Stimulated activated CD4-positive, alpha-beta T cell treated with anti-CD3 and anti-CD28 coated beads, Interleukin-15, amount 100 ng/mL, for 1 hour (primary cell): ENCODE measurements at places on chromosomes 12 and 14.

- no peak for DNase-seq
Observed at GRCh38 chr12:102051431-102051965, 10.3 kb downstream of the WASHC3 start.

DNA sequence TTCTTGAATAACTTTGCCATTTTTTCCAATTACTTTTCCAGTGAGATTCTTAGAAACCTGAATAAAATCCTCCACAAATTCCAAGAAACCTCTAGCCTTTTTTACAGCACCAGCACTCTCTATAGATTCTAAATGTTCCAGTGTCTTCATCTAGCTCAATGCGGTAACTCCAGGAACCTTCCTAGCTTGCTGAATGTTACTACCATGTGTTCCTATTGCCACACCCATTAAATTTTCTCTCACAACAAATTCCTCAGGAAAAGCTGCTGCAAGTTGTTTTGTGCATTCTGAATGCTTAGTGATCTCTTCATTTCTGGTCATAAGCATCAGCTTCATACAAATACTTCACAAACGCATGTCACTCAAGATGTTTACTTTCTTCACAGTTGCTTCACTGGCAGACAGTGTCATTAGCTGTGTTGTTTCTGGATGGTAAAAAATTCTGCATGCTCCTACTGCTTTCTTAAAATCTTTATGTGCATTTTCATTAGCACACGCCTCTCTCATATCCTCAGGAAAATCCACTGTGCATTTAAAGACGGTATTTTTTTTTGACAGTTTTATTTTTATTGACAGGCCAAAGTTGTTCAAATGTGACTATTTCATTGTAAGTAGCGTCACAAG is 106.7 kb downstream of the PPHLN1 start:
- DNase-seq, result no peak

- DNase-seq, result no peak
Observed at GRCh38 chr12:57730336-57731067, 8.0 kb downstream of the AGAP2 start.

DNA sequence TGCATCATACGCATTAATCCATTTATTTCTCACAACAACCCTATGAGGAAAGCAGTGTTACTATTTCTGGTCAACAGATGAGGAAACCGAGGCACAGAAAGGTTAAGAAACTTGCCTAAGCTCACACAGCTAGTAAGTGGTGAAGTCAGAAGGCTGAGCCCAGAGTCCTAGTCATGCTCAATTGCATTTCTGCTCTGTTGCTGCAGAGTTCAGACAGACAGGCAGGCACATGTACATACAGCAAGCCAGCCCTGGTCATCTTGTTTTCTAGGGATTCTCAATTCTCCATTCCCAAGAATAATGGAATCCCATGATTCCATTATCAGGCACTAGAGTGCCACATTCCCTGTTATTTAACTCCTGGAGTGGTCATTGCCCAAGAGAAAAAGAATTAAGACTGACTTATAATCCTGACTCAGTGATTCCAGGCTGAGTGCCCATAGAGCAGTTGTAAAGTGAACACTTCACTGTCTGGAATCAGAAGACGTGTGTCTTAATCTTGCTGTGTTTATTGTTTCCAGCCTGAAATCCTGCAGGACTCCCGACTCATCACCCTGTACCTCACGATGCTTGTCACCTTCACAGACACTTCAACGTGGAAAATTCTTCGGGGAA is 10.7 kb downstream of the UBE3B start:
- no peak for DNase-seq

- DNase-seq, result peak; percentile 4
Observed at GRCh38 chr14:52961060-52961639, 10.3 kb upstream of the FERMT2 start.

DNA sequence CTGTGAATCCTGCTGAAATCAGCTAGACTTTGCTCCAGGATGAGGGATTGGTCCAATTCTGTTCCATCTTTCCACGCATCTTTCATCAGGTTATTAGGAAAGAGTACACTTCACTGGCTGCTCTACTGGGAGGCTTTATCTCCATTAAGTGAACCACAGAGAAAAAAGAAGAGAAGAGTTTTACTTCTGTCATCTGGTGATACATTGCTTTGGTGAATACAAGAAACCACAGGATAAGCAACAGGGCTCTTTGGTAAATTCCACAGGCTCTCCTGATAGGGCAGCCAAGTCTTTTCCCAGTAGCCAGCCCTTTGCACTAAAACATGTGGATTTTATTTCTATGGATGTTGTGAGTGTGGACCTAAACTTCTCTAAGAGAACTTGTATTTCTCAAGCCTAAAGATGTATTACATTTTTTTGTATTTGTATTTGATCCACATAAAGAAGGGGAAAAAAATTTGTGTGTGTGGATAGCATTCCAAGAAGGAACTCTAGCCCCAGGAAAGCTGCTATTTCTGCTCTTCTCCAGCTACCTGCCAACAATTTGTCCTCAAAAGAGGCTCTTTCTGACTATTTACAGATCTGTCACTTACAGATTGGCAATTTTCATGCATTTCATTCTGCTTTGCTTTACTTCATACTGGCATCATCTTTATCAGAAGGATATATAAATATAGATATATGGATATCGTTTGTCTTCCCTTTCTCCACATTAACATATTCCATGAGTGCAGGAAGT is 1117.6 kb upstream of the TMEM132C start:
- no peak for DNase-seq
